ENCODE measurements at places on chromosomes 12 and 14.
A peak's percentile ranks its signal among the peaks of the same experiment; 100 is the strongest.

DNA sequence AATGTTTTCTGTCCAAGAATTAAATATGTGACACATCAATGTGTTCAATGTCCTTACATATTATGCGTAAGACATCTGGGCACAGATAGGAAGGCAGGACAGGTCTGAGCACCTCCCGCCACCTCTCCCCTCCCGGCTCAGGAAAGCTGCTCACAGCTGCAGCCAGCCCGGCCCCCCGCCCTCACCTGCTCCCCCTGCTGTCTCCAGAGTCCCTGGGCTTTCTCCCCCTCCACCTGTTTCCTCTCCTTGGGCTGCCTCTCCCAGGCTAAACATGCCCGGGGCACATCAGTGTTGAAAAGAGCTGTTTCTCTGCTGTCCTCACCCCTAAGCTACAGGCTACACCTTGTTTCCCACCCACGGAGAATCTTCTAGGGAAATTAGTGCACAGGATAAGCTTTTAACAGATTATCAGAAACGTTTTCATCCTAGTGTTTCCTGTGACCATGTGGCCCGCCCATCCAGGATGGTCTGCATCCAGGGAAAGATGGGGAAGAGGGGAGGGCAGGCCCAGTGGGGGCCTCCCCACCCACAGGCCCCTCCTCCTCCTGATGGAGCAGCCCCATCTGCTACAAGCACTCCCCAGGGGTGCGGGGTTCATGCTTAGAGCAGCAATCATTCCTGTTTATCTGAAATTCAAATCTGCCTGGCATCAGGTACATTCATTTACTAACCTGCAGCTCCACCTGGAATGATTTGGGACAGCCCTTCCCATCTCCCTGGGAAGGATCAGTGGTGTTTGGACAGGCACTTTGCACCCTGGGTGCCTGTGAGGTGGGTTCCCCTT, 273.8 kb upstream of the SFSWAP start:
- ATAC-seq: no peak

DNA sequence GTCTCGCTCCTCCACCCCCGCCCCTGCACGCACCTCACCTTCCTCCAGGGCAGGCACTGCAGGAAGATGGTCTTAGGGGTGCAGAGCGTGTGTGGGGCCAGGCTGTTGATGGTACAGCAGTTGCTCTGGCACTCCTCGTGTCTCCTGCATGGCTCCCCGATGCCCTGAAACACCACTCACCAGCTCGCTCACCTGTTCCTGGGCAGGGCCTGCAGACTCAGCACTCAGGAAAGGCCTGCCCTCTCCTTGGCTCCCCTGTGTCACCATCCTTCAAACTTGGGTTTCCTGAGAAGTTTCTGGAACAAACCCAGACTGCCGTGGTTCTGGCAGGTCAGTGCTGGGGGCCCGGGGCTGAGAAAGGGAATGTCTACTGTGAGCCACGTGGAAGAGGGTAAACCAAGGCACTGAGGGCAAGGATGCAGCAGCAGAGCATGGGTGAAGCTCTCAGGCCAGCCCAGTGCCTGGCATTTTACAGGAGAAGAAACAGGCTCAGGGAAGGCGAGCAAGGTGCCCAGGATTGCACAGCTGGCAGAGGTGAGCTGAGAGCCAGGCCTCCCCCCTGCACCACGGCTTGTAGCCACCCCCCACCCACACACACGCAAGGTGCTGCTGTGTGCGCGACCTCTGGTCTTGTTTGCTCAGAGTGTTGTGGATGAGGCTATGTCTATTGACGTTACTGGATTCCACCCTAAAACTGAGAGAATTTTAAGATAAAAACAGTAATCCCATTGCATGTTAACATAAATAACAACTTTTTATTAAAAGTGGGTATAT, 5.5 kb downstream of the LRCOL1 start:
- no peak for ATAC-seq

DNA sequence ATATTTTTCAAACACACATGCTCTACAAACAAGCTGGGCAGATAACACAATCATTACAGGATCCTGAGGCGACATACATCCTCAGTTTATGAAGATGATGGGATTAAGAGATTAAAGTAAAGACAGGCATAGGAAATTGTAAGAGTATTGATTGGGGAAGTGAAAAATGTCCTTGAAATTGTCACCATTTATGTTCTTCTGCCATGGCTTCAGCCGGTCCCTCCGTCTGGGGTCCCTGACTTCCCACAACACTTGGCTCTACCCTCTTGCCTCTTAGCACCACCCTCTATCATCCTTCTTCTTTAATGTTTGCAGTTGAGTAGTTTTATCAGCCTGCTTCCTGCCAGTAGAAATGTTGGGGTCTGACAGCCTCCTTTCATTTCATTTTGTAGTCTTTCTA, 244.4 kb downstream of the DAD1 start:
- no peak for ATAC-seq

GRCh38 chr12:131855521-131856142, 27.4 kb downstream of the MMP17 start:
- ATAC-seq: no peak

DNA sequence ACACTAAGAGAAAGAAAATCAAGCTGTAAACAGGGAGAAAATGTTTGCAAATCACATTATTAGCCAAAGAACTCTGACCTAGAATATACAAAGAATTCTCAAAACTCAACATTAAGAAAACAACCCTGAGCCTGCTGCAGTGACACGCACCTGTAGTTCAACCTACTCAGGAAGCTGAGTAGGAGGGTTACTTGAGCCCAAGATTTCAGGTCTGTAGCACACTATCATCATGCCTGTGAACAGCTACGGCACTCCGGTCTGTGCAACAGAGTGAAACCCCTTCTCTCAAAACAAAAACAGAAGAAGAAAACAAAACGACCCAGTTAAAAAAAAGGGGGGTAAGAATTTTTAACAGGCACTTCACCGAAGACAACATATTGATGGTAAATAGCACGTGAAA, 20.8 kb downstream of the SAV1 start:
- no peak for ATAC-seq

GRCh38 chr14:72925815-72926291, 411 bp upstream of the DCAF4 start:
- ATAC-seq: peak; percentile 57

DNA sequence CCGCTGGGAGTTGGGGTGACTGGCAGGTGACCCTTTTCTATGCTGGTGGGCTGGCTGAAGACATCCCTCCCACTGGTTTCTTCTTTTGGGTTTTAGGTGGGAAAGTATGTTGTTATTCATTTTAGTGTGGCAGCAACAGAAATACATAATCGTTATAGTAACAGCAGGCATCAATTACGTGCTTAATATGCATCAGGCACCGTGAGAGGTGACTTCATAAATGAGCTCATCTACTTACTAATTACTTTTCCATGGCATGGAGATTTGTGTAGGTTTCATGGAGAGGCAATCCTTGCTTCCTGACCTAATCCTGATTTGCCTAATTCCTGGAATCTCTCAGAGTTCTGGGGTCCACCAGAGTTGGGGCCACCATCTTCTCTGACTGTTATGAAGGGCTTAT, 13.4 kb upstream of the CELA1 start:
- ATAC-seq: no peak

- no peak for ATAC-seq
Observed at GRCh38 chr12:74489543-74489942, 48.1 kb upstream of the ATXN7L3B start.

DNA sequence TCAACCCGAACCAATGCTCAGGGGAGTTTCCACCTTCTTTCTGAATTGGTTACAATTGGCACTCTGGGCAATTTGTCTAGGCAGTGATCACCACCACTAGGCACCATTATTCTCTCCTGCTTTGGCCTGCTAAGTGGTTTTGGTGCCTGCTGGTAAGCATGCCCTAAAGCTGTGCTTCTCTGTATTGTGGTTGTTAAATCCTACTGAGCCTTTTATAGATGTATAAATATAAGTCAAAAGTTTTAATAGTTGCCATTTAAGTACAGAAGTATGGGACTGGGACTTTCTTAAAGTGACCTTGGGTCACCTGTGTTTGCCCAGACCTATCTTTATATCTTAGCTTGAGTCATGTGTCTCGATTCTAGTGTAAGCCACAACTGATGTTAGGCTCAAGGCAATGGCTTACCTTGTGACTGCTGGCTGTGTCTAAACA, 475.9 kb downstream of the SLC16A7 start:
- no peak for ATAC-seq

DNA sequence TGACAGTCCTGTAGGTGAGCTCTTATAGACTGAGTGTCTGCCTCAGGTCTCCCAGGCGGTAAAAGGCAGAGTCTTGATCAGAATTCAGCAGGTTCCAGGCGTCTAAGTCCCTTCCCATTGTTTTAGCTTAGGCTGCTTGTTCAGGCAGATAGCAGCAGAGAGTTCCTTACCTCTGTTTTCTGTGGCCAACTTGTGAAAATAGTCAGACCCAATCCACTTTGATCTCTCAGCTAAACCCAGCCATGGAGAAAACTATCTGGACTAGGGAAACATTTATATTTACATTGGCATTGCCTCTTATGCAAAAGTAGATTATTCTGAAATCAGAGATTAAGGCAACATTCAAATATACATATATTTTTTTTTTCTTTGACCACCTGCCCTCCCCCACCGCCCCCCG, 21.4 kb downstream of the CCDC62 start:
- ATAC-seq: no peak

GRCh38 chr12:125841332-125841731, 776.1 kb downstream of the AACS start:
- ATAC-seq: no peak

- ATAC-seq: peak; percentile 67
Observed at GRCh38 chr14:59090572-59090971, 97.9 kb upstream of the DAAM1 start.

- peak; percentile 71 for ATAC-seq
Observed at GRCh38 chr14:96090441-96091148, 51.4 kb downstream of the C14orf132 start.

DNA sequence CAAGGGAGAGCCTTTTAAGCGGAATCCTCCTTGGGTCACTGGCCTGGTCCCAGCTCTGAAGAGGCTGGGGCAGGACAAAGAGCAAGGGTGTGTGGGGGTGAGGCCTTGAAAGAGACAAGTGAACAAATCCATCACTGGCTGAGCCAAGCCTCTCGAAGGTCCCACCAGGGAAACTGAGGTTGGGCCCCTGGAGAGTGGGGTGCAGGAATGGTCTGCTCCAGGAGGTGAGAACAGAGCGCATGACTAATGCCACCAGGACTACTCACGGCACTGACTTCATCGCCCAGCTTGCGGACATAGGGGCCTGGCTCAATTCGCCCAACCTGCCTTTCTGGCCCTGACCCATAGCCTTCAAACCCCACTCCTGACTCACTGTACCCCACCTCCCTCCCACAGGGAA, 19.2 kb upstream of the DEGS2 start:
- ATAC-seq: no peak

- ATAC-seq: no peak
Observed at GRCh38 chr12:48305190-48305589, 45.5 kb downstream of the ZNF641 start.

GRCh38 chr12:61916831-61917230, 343.4 kb upstream of the USP15 start:
- ATAC-seq: no peak

GRCh38 chr12:46360908-46361666, 11.5 kb downstream of the SLC38A2 start:
- no peak for ATAC-seq

- ATAC-seq: no peak
Observed at GRCh38 chr12:92543359-92543758, 159.4 kb upstream of the PLEKHG7 start.

DNA sequence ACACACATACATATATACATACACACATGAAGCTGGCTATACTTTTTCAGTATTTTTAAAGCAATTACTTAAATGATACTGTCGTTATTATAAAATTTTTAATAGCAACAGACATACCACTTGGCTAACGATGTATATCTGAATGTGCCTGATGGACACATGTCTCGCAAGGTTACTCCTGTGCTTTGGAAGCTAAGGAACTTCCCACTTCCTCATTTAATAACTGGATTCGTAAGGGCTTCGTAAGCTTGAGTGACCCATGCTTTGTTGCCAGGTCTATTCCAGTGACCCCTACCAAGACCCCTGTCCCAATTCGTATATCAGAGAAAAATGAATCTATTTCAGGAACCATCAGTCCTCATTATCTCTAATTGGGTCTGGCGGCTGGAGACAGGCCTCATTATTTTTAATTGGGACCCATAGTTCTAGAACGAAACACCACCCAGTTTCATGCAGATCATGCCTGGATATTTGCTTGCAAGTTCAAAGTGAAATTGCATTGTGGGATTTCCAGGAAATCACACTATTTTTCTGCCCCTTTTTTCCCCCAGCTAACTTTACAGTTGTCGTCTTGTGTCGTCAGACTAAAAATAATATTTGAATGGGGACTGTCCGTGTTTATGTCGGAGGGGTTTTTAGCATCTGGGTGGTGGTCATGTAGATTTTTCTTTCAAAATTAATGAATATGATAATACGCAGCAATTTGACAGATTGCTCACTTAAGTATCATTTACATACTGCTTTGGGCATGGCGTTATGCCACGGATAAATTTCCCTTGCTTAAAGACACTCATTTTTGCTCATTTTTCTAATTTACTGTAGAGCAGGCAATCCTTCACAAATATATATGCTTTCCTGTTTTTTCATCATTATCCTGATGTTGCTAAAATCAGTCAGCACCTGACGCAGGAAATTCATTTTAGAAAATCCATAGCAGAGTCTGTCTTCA, 17.1 kb upstream of the MYO1H start:
- ATAC-seq: no peak

All from SK-N-SH treated with all-trans-retinoic acid at 6 μM for 48 hours (cell line).